ENCODE measurements at places on chromosomes 12 and 14.

DNA sequence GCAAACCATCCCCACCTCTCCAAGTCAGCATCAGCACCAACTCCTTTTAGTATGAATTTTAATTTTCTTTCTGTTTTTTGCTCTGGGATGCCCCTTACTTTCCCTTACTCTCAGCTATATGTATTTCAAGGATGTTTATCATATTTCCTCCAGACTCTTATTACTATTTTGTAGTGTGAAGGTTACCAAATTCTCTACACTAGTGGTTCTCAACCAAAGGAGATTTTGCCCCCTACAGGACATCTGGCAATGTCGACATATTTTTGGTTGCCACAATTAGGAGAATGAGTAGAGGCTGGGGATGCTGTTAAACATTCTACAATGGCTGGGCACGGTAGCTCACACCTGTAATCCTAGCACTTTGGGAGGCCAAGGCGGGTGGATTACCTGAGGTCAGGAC lies 29.1 kb upstream of the SOS2 start:
- DNase-seq, result no peak

DNA sequence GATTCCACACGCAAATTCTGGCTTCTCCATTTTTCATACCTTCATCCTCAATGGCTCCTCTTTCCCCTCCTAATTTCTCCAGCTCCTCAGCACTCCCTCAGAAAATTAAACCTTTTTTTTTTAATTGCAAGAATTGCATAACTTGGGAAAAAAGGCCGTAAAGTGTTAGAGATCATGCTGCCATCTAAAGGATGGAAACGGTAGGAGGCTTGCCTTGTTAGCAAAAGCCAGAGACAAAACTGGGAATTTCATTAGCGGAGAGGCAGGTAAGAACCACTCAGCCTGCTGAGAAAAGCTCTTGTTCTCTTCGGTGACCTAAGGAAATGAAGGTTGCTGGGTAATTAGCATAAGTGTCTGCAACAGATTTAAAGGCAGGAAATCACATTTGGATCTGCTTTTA lies 204.3 kb downstream of the AEBP2 start:
- no peak for DNase-seq

DNA sequence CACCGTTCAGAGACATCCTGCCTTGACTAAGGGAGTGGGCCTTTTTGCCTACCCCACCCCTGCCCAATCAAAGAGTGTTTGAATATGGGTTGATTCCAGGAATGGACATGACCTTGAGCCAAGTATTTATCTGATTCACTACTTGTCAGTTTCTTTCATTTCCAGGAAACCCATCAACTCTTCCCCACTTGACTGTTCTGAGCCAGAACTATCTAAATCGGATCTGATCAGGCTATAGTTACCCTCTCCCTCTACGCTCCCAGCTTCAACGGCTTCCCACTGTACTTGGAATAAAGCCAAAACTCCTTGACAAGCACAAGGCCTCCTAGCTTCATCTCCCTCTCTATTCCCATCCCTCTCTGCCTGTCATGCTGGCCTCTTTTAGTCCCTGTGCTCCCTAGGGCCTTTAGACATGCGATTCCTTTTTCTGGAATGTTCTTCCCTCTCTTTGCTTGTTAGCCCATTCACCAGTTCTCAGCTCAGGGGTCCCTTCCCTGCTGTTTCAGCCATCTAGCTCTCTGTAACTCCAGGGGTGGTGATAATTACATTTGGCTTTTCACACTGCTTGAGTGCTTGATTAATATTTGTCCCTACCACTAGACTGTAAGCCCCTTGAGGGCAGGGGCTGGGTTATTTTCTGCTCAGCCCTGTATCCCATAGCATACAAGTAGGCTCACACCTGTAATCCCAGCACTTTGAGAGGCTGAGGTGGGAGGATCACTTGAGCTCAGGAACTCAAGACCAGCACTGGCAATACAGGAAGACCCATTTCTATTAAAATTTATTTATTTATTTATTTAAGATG lies 5.5 kb upstream of the ITPK1 start:
- DNase-seq, result no peak

- DNase-seq, result no peak
Observed at GRCh38 chr12:86663173-86663572, 407.0 kb upstream of the MGAT4C start.

DNA sequence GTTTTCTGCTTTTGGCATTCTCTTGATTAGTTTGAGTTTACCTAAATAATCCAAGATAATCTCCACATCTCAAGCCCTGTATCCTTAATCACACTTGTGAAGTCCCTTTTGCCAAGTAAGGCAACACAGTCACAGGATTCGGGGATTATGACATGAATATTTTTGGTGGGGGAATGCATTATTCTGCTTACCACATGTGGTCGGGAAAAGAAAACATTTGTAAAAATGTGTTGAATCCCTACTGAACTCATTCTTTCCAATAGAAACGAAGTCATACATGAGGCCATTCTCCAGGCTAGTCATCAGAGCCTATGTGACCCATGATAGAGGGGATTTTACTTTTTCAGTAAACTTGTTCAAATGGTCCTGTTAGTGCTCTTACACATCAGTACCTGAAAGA lies 58.5 kb upstream of the PRICKLE1 start:
- no peak for DNase-seq

DNA sequence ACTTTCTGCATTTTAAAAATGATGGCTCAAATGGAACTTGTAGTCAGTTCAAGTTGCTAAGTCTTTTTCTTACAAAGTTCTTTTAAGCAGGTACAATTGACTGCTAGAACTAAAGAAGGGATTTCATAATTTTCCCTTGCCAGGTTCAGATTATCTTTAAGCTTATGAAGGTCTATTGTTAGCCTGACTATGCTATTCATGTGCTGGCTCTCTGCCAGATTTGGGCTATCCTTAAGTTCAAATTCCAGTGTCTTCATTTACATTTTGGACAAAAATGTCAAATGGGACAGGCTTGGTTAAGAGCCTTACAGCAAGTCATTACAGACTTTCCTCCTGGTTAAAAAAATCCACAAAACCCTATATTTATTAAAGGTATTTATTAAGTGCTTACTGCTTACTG lies 42.3 kb downstream of the INSM2 start:
- DNase-seq, result no peak

DNA sequence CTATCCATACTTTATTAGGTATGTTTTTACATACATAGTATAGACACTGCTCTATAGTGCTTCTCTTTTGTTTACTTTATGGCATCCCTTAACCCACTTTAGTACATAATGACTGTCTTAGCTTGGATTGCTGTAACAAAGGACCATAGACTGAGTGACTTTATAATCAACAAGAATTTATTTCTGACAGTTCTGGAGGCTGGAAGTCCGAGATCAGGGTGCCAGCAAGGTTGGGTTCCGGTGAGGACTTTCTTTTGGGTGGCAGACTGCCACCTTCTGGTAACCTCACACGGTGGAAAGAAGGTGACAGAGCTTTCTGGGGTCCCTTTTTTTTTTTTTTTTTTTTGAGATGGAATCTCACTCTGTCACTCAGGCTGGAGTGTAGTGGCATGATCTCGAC lies 48.6 kb upstream of the PPM1H start:
- no peak for DNase-seq

- no peak for DNase-seq
Observed at GRCh38 chr12:19299765-19300164, 139.5 kb upstream of the AEBP2 start.

- DNase-seq, result no peak
Observed at GRCh38 chr12:573232-573631, 90.0 kb downstream of the NINJ2 start.

DNA sequence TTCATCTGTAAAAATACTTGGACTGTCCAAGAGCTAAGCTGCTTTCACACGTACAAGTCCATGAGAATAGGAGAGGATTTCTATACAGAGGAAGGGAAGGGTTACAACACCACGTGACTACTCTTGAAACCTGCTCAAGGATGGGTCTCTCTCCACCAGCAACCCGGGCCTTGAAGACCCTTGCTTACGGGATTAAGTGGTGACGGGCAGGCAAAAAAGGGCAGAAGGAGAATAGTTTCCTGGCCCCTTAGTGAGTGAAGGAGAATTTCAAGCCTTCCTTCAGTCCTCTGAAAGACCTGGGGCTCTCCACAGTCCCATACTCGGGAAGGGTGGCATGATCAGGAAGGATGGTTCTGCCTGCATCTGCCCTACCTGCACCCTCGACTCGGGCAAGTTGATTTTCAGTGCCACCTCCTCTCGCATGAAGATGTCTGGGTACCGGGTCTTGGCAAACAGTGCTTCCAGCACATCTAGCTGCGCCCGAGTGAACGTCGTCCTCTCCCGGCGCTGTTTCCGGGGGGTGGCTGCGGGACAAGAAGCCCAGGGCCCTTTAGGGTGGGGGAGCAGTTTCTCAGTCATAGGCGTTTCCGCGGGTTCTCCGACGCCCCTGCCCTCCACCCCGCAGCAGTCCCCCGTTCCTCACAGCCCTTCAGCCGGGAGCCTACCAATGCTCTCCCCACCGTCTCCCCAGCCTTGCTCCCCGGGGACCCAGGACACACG lies 6.3 kb downstream of the OTX2 start:
- no peak for DNase-seq
